Substantia nigra (tissue), 51 donors: ENCODE measurements at places on chromosomes 1 and 21.
A peak's percentile ranks its signal among the peaks of the same experiment; 100 is the strongest.

DNA sequence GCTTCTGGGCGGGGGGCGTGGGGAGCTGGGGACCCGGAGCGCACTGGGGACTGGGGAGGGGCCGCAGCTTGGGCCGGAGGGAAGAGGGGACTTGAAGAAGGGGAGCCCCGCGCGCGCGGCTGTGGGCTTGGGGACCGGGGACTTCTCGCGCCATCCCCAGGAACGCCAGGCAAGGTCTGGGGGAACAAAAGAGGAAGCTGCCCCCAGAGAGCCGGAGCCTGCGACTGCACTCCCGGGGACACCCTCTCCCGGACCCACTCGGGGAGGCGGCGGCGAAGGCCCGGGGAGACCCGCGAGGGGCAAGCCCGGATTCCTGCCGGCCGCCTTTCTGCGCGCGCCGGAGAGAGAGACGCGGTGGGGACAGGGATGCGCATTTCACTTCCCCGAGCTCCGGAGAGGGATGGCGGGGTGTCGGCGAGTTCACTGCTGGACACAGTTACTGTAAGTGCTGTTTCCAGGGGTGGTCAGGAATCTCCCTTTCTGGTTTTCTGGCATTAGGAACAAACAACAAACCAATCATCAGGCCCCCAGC lies 732 bp downstream of the ABCG1 start:
- peak; percentile 39 for DNase-seq

DNA sequence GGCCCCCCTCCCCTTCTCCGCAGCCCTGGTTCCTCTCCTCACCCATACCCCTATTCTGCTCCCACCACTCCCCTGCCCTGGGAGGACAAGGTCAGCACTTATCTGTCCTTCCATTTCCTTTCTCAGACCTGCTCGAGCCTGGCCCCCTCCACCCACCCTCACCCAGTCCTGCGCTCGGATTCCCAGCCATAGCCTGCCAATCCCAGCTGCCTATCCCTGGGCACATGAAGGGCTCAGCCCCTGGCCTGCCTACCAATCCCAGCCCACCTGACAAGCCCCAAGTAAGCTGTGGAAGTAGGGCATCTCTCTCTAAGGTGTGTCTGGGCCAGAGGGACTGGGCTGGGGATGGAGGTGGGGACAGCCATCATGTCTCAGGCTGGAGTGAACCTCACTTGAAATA lies 5.4 kb downstream of the BLACAT1 start:
- no peak for DNase-seq

DNA sequence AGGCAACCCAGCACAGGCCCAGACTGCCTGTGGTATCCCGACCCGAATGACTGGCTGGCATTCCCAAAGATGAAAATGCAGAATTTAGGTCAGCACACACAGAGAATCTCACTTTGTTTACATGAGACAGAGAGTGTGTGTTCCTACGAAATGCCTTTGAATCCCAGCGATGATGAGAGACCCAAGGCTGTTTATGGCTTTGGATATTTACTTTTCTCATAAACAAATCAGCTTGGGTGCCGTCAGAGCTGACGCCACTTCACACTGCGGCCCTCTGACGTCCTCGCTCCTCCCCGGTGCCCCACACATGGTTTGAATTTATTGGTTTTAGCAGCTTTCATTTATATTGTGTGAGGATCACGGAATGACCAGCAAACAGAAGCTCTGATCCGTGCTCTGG lies 18.7 kb downstream of the TRABD2B start:
- no peak for DNase-seq

DNA sequence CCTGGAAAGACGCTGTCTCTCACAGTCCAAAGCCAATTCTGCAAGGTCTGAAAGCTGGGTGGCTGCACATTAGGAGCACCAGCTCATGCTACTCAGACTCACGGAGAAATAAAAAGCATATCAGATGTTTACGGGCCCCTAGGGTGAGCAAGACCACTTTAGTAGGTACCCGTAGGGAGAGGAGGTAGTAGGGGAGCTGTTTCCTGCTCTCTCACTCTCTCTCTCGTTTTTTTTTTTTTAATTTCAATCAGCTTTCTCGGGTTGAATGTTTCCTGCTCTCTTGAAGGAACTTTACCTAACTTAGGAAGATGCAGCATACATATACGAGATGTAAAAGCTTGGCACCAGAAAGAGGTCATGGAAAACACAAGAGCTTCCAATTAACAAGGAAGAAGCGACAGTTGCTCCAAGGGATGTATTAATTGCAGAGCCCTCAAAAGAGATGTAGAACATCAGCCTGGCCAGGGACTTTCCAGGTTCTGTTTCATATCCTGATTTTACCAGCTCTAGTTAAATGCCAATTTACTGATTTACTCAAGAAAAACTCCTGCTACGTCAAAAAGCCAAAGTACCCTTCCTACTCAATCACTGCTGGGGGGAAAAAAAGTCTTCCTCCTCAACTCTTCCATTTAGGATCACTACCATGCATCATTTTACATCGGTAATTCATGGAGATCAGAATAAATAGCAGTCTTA lies 3.1 kb downstream of the LORICRIN start:
- DNase-seq, result no peak

DNA sequence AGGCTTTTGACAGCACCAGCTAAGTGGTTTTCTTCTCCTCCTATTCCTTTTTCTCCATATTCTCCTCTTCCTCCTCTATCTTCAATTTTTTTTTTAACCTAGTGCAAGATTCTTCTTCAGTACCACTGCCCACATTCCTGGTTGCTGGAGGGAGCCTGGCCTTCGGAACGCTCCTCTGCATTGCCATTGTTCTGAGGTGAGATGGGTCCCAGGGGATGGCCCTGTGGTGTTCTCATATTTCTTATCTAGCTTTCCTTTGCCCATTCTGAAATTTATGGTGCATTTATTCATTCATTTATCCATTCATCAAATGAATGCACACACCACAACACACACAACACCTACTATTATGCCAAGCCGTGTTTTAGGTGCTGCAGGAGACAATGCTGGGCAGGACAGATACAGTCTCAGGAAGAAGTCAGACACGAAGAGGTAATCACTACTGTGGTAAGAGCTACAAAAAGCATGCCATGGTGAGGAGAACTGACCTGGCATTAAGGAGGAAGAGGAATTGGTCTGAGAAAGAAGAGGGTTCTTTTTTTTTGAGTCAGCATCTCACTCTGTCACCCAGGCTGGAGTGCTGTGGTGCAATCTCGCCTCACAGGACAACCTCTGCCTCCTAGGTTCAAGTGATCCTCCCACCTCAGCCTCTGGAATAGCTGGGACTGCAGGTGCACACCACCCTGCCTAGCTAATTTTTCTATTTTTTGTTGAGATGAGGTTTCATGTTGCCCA lies 47.5 kb upstream of the TDRD10 start:
- no peak for DNase-seq

GRCh38 chr1:52752484-52752826 lies 26.2 kb downstream of the ZYG11B start:
- no peak for DNase-seq

- no peak for DNase-seq
These were observed 48.6 kb upstream of the COL11A1 start for GRCh38 chr1:103156966-103157365.

- no peak for DNase-seq
These were observed 79.3 kb downstream of the DENND1B start for GRCh38 chr1:197695961-197696360.

DNA sequence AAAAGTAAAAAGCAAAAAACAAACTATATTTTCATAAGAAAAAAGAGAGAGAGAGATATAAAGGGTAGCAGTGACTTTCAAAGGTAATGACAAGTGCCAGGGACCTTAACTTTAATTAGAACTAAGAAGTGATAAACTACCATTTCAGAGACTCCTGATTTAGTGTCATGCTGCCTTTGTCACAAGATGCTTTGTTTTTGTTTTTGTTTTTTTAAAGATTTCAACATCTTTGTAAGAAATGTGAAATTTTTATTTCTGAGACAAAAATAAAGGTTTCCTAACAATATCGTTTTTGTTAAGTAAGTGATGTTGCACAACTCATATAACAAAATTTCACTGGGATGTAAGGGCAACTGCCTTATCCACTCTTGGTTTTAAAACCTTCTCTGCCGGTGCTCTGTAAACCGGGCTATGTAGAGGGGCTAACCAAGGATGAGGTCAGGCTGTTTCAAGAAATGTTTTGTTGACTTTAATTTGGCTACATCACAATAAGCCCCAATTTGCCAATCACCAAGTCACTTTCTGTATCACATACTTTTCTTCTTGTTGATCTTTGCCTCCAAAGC lies 35.2 kb upstream of the SYT2 start:
- DNase-seq, result no peak

GRCh38 chr1:63967901-63968300 lies 194.1 kb downstream of the ROR1 start:
- no peak for DNase-seq

DNA sequence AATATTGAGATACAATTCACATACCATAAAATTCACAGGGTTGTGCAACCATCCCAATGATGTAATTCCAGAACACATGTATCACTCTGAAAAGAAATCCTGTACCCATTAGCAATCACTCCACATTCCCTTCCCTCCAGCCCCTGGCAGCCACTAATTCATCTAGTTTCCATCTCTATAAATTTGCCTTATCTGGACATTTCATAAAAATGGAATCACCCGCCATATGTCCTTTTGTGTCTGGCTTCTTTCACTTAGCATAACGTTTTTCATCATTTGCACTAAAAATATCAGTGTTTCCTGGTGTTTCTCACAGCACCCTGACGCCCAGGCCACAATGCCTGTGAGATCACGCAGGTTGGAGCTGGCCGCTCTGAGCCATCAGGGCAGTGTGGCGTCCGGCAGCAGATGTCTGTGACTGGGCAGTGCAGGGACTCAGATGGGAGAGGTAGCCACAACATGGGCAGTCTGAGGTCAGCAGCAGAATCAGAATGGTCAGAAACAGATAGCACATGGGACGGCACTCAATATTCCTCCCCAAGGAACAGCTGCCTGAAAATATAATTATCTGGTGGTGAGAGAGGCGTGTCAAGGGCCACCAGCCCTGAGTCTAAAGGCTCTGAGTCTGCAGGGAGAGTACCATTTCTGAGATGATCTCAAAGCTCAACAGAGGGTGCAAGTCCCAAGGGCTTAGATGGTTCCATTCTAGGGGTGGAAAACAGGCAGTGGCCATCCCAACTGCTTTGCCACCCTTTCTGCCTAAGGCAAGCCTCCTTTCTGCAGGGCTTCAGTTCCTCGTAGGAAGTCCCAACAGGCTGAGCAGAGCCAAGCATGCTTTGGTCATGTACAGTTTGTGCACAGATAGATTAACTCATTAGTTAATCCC lies 129.4 kb upstream of the EDN2 start:
- no peak for DNase-seq

DNA sequence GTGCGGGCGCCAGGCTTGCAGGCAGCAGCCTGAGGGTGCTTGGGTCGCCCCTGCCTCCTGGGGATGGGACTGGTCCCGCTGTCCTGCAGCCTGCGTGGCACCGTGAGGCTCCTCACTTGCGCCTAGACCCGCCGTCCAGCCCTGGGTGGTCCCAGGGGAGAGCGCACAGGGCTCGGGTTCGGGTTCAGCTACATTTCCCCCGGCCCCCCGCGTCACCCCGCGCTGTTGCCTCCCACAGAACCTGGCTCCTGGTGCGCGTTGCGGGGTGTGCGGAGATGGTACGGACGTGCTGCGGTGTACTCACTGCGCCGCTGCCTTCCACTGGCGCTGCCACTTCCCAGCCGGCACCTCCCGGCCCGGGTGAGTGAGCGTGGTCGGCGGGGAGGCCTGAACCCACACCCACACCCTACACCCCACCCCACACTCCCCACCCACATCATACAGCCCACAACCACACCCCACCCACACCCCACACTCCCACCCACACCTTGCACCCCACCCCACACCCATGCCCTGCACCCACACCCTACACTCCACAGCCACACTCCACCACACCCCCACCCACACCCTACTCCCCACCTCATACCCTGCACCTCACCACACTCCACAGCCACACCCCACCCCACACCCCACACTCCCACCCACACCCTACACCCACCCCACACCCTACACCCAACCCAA lies 6.2 kb upstream of the PFKL start:
- DNase-seq, result no peak

- no peak for DNase-seq
These were observed 16.4 kb upstream of the ATP1A4 start for GRCh38 chr1:160134791-160135572.

GRCh38 chr1:206575165-206575893 lies 36.9 kb downstream of the EIF2D start:
- no peak for DNase-seq

DNA sequence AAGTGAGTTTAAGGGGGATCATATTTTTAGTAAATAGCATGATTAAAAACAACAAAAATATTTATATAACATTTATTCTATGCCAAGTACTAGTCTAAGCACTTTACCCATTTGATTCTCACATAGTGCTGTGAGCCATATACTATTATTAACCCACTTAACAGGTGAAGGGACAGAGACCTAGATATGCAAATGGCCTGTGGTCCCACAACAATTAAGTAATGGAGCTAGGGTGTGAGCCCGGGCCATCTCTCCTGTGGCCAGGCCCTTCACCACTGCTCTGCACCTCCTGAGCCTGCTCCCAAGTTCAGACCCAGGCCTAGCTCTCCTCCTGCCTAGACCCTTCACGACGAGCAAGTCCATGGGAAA lies 537 bp downstream of the ASCL5 start:
- DNase-seq, result no peak

GRCh38 chr1:23198373-23198772 lies 18.9 kb downstream of the HTR1D start:
- no peak for DNase-seq

GRCh38 chr1:6500544-6501278 lies 9.2 kb upstream of the PLEKHG5 start:
- no peak for DNase-seq

DNA sequence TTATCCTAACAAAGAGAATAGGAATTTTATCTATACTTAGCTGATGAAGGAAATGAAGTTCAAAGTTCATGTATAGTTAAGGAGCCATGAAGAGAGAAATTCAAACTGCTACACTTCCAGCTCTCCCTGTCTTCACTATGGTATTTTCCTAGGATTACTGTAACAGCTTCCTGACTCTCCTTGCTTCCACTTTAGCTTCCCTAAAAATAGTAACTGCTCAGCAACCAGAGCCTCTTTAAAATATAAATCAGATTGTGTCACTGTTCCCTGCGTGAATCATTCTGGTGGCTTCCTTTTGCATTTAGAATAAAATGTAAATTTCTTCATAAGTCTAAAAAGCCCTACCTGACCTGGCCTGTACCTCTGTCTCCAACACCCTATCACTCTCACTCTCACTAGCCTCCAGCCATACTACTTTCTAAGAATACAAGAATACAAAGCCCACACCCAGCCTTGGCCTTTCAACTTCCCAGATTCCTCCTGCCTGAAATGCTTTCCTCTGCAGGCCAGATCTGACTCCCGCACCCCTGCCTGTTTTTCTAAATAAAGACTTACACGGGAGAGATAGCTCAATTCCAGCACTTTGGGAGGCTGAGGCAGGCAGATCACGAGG lies 30.5 kb downstream of the OR10J1 start:
- no peak for DNase-seq
